ENCODE measurements at places on chromosomes 2 and 18. TPM values are rescaled to one million over a fixed set of nuclear protein-coding genes. Genes with fewer than 3 reads are reported as not detected.

Gene UNC80
- total RNA-seq, result not detected

DNA sequence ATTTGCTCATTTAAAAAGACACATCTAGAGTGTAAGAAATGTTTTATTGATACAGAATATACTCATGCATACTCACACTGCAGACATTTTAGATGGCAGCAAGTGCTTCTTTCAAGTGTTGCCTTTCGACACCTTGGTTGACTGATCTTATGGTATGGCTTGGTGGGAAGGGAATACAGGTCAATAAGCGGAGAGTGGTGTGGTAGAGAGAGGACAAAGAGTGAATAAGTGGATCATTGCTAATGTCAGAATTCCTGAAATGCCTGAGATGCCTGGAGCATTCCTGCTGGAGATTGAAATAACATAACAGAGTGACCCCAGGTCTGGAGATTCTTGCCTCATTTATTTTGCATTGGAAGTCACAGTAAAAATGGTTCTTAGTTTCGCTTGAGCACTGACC lies 76.7 kb downstream of the RND3 start:
- H3K4me1 ChIP-seq, result peaks cover 50% of the 10 kb centered on the region
- H3K27me3 ChIP-seq, result no peaks in the 10 kb centered on the region
- peak; percentile 15 for DNase-seq
- H3K36me3 ChIP-seq, result no peaks in the 10 kb centered on the region
- no peak overlapping the region for H3K4me3 ChIP-seq
- peak overlapping the region; percentile 30 for H3K27ac ChIP-seq

DNA sequence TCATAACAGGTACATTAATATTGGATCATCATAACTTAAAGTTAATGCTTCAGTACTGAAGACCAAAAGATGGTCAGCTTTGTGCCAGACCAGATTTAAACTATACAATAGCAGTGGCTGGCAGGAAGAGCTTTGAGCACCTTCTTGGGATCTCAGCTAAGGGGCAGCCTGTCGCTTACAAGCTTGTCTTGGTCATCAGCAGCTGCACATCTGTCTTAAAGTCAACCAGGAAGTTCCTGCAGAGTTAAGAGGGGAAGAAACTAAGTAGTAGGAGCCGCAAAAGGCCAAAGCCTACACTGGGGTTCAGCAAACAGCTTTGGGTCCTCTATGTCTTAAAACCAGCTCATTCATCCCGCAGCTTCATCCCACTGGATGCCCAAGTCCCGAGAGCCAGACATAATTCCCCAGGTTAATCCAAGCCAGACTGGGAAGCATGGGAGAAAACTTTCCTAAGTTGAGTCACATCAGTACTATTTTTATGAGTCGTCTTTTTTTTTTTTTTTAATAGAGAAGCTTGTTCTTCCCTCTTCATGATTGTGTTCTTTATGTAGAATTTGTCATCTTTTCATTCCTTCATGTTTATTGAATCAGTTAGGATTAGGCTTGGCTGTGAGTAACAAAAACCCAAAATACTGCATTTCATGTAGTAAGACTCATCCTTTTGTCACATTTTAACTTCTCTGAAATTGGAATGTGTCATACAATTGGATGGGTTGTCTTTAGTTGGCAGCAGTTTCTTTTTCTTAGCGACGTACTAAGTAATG lies 59.3 kb downstream of the SERTAD2 start:
- H3K36me3 ChIP-seq, result peaks cover 5% of the 10 kb centered on the region
- H3K4me1 ChIP-seq, result peaks cover 3% of the 10 kb centered on the region
- H3K27me3 ChIP-seq, result no peaks in the 10 kb centered on the region
- no peak overlapping the region for H3K4me3 ChIP-seq

DNA sequence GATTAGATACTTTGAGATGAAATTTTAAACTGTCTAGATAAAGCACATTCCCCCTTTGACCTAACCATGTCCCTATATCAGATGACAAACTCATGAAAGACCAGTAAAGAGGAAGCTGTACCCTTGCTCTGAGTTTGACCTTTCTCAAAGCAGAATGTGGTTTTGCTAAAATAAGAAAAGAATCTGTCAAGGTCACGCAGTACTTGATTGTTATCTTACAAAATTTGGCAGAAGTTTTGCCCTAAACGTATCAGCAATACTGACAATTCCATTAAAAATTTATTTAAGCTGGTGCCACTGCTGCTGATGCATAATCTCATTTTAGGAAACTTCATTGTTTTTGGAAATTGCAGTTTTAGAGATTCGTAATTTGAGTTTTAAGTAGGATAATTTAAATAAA lies 31.2 kb upstream of the GALM start:
- no peaks in the 10 kb centered on the region for H3K27me3 ChIP-seq
- H3K4me1 ChIP-seq, result no peaks in the 10 kb centered on the region
- no peak overlapping the region for H3K4me3 ChIP-seq
- DNase-seq, result no peak
- no peaks in the 10 kb centered on the region for H3K36me3 ChIP-seq

- no peak for DNase-seq
- H3K27ac ChIP-seq, result no peak overlapping the region
- no peaks in the 10 kb centered on the region for H3K27me3 ChIP-seq
These were observed 7.1 kb upstream of the PPP1R1C start for GRCh38 chr2:181978351-181979150.

GRCh38 chr2:223762853-223763252 lies 74.5 kb downstream of the AP1S3 start:
- peak overlapping the region; percentile 83 for H3K27ac ChIP-seq
- no peak for DNase-seq
- H3K27me3 ChIP-seq, result no peaks in the 10 kb centered on the region
- peaks cover 47% of the 10 kb centered on the region for H3K4me1 ChIP-seq
- H3K4me3 ChIP-seq, result no peak overlapping the region
- peaks cover 82% of the 10 kb centered on the region for H3K36me3 ChIP-seq

All from Calu3 (cell line).